Peyer's patch (tissue), 4 donors: ENCODE measurements at places on chromosomes 4 and X. TPM values are rescaled to one million over a fixed set of nuclear protein-coding genes. Genes with fewer than 3 reads are reported as not detected.

The GPRASP3 gene
- total RNA-seq, result 1.1 TPM

The EDA2R gene
- total RNA-seq, result 0.83 TPM

The MCUB gene
- 6.7 TPM for total RNA-seq

The TAF9B gene
- total RNA-seq, result 6.0 TPM

The ODAPH gene
- not detected for total RNA-seq

GRCh38 chrX:123081776-123082175 is 102.3 kb upstream of the GRIA3 start:
- H3K27ac ChIP-seq, result no peak overlapping the region
- H3K4me1 ChIP-seq, result no peaks in the 10 kb centered on the region
- H3K36me3 ChIP-seq, result no peaks in the 10 kb centered on the region
- no peak overlapping the region for H3K4me3 ChIP-seq
- DNase-seq, result no peak

DNA sequence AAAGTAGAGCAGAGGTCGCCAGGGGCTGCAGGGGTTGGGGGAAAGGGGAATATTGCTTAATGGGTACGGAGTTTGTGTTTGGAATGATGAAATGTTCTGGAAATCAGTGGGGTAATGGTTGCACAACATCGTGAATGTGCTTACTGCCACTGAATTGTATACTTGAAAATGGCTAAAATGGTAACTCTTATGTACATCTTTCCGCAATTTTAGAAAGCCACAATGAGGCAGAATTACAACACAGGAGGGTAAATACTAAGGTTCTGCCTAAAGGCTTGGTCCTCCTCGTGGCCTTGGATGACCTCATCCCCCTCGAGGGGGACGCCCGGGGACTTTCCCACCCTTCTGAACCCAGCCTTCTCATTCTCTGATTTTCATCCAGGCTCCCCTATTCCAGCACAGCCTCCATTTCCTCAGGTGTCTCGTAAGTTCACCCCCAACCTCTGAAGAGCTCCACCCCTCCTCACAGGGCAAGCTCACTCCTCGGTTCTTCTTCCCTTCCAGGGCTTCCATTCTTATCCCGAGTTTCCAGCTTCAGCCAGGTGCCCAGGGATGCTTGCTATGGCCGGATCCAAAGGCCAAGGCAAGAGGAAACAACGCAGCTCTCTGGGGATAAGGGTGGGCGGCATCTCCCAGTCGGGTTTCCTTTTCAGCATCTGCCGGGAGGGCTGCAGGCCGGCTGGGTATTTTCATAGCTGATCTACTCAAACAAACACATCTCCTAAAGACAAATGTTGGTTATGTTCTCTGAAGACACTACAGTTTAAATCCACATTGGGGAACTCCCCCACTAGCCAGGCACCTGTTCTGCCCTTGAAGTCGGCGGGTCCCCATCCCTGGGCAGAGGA is 71.3 kb upstream of the ACSL1 start:
- no peaks in the 10 kb centered on the region for H3K27me3 ChIP-seq
- H3K36me3 ChIP-seq, result no peaks in the 10 kb centered on the region
- no peaks in the 10 kb centered on the region for H3K4me1 ChIP-seq
- no peak for DNase-seq
- H3K27ac ChIP-seq, result no peak overlapping the region

DNA sequence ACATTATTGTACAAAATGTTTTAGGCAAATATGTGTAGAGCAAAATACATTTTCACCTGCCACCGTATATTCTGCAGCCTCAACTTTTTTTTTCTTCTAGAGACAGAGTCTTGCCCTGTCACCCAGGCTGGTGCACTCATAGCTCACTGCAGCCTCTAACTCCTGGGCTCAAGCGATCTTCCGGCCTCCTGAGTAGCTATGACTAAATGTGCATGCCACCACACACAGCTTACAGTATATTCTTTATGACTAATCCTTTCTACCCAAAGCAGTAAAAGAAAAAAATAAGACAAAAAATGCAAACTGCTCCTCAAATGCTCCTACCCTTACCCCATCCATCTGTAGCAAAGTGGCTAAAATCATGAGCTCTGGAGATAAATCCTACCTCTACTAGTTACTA is 426.3 kb downstream of the KCNIP4 start:
- DNase-seq, result no peak
- H3K27me3 ChIP-seq, result no peaks in the 10 kb centered on the region
- H3K4me3 ChIP-seq, result no peak overlapping the region
- H3K27ac ChIP-seq, result no peak overlapping the region
- H3K36me3 ChIP-seq, result no peaks in the 10 kb centered on the region
- no peaks in the 10 kb centered on the region for H3K4me1 ChIP-seq

DNA sequence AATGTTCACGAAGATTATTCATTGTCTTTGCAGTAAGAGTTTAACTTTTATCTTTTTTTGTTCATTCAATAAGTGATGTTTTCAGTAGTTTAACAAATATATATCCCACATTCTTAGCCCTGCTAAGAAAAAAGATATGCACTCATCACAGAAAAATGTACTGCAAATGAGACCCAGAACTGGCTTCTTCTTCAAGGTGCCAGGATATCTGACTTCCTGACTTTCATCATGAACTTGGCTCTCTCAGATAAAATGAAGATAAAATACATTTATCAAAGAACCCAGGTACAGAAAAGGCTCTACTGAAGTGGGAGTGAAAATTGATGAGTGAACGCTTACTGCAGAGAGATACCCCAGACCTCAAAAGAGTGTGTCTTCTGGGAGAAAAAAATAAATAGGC is 177.8 kb upstream of the DKK2 start:
- no peaks in the 10 kb centered on the region for H3K36me3 ChIP-seq
- H3K4me1 ChIP-seq, result no peaks in the 10 kb centered on the region
- no peak overlapping the region for H3K27ac ChIP-seq
- H3K27me3 ChIP-seq, result no peaks in the 10 kb centered on the region
- H3K4me3 ChIP-seq, result no peak overlapping the region

GRCh38 chr4:93384887-93385286 is 443.7 kb upstream of the ATOH1 start:
- H3K4me3 ChIP-seq, result no peak overlapping the region
- H3K27me3 ChIP-seq, result no peaks in the 10 kb centered on the region
- DNase-seq, result no peak
- H3K36me3 ChIP-seq, result no peaks in the 10 kb centered on the region

- no peak for DNase-seq
- no peak overlapping the region for H3K27ac ChIP-seq
- H3K36me3 ChIP-seq, result no peaks in the 10 kb centered on the region
Observed at GRCh38 chr4:146317783-146318182, 103.4 kb downstream of the REELD1 start.

GRCh38 chrX:47746446-47746845 is 87.5 kb upstream of the UXT start:
- no peak for DNase-seq
- H3K4me1 ChIP-seq, result no peaks in the 10 kb centered on the region
- no peaks in the 10 kb centered on the region for H3K27me3 ChIP-seq
- no peaks in the 10 kb centered on the region for H3K36me3 ChIP-seq
- H3K4me3 ChIP-seq, result no peak overlapping the region
- no peak overlapping the region for H3K27ac ChIP-seq

GRCh38 chrX:14028473-14028872 is 1.2 kb downstream of the GEMIN8 start:
- H3K36me3 ChIP-seq, result no peaks in the 10 kb centered on the region
- H3K4me3 ChIP-seq, result no peak overlapping the region
- no peaks in the 10 kb centered on the region for H3K4me1 ChIP-seq
- DNase-seq, result no peak

DNA sequence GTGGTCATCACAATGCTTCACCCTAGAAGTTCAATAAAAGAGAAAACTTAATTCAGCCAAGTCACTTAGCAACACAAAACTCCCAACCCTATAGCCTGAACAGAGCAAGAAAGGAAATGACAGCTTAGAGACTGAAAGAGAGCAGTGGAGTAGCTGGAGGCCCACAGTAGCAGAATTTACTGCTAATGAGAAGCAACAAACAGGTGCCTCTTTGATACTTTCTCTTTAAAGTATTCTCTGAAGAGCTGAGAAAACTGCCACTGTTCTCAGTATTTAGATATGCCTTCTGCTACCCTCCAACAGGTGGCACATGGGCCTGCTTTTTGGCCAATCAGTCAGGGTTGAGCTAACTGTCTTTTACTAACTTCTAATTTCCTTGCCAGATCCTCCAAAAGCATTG is 240.0 kb downstream of the GPC3 start:
- no peak overlapping the region for H3K4me3 ChIP-seq
- H3K36me3 ChIP-seq, result no peaks in the 10 kb centered on the region
- no peak overlapping the region for H3K27ac ChIP-seq
- no peak for DNase-seq

DNA sequence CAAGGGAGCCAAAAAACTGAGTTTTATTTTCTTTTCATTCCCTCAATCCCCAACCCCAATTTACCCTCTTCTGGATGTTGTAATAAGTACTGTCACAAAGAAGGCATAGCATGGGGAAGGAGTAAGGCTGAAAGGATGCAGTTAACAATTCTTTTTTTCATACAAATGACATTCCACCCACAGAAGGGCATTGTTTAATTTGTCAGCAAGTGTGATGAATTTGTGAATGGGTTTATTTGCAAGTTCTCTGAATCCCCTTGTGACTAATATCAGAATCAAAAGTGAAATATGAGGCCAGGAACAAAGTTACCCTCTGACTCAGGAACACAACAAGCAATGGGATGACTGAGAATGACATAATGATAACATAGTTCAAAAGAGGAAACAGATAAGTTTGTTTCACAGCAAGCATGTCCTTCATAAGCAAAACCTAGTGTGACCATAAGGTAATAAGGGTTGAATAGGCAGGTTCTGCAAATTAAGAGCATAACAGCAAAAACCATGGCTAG is 2.1 kb downstream of the GEMIN8 start:
- no peaks in the 10 kb centered on the region for H3K36me3 ChIP-seq
- H3K4me3 ChIP-seq, result no peak overlapping the region
- no peak overlapping the region for H3K27ac ChIP-seq
- H3K27me3 ChIP-seq, result no peaks in the 10 kb centered on the region
- H3K4me1 ChIP-seq, result no peaks in the 10 kb centered on the region

DNA sequence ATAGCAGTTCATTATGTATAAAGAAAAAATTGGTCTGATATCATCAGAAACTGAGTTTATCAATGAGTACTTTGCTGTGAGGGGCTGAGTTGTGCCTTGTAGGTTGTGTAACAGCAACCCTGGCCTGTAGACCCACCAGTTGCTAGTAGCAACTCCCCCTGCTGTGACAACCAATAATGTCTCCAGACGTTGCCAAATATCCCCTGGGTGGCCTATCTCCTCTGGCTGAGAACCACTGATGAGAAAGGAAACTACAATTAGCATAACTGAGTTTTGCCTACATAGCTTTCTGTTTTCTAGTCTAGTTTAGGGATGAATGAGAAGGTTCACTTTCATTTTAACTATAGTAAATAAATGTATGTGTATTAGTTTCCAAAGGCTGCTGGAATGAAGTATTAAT is 234.1 kb downstream of the CPE start:
- no peak for DNase-seq
- H3K36me3 ChIP-seq, result no peaks in the 10 kb centered on the region
- H3K4me3 ChIP-seq, result no peak overlapping the region
- H3K27ac ChIP-seq, result no peak overlapping the region
